ENCODE measurements at places on chromosomes 7 and 10. TPM values are rescaled to one million over a fixed set of nuclear protein-coding genes. Genes with fewer than 3 reads are reported as not detected.

Gene DLX6
- not detected for total RNA-seq

Gene ADD3
- 113 TPM for total RNA-seq

Gene KCNH2
- total RNA-seq: 94.1 TPM

Gene IL6
- 0.69 TPM for total RNA-seq

Gene GRID2IP
- total RNA-seq: not detected

Gene HMX3
- total RNA-seq: not detected

Gene TNS3
- total RNA-seq: 40.6 TPM

Gene PRTFDC1
- total RNA-seq: 1.5 TPM

Gene PODXL
- total RNA-seq: 67.4 TPM

Gene HPS1
- 31.9 TPM for total RNA-seq

Gene HTR5A
- not detected for total RNA-seq

Gene CNPY1
- not detected for total RNA-seq

Gene MUC3A
- 0.19 TPM for total RNA-seq

Gene SCIN
- not detected for total RNA-seq

Gene COX19
- total RNA-seq: 8.5 TPM

Gene ZNF727
- total RNA-seq: 3.1 TPM

Gene TSPAN12
- total RNA-seq: 68.7 TPM

Gene ADIRF
- total RNA-seq: 41.1 TPM

Gene TWIST1
- total RNA-seq: 1.3 TPM

Gene SFXN3
- total RNA-seq: 13.4 TPM

Data from left ventricle myocardium inferior (tissue), 1 donor.